T-helper 17 cell (primary cell): ENCODE measurements at places on chromosomes 7 and 10. TPM values are rescaled to one million over a fixed set of nuclear protein-coding genes. Genes with fewer than 3 reads are reported as not detected.

DNA sequence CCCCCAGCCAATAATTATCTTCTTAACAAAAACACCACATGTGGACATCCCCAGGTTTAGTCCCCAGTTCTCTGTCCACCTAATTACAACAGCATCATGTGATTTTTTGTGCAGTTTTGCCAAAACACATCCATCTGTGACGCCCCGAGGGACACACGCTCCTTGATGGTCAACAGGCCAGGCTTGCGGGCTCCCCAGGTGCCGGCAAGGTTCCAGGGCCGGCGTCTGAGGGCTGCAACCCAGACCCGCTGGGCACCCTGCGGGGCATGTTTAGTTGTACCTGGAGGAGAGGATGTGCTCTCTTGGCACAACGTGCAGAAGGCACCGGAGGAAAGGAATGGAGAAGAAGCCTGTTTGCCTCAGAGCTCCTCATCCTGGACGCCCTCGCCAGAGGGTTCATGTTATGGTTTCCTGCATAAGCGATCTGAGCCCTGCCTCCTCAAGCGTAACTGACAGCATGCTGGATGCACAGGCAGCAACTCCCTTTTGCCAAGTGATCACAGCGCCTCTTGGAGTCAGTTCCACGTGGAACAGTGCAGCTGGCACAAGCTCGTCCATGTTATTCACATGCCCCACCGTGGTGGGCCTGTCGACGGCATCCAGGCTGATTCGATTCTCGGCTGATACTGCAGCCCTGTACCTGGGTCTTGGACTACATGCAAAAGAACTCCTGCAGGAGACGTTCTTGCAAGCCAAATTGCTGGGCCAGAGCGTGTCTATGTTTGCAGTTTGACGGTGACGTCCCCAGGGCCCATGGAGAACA lies 41.6 kb downstream of the JAKMIP3 start:
- DNase-seq, result no peak

The OR2A7 gene
- 6.5 TPM for total RNA-seq

- DNase-seq, result no peak
Measured at GRCh38 chr10:78614267-78614666, 454.5 kb upstream of the ZMIZ1 start.

GRCh38 chr10:132065491-132066105 lies at the start of gene JAKMIP3:
Gene JAKMIP3 (plus strand): TSS chr10:132065946. CDS start chr10:132104809, 38,863 bp downstream.
- no peak for DNase-seq

DNA sequence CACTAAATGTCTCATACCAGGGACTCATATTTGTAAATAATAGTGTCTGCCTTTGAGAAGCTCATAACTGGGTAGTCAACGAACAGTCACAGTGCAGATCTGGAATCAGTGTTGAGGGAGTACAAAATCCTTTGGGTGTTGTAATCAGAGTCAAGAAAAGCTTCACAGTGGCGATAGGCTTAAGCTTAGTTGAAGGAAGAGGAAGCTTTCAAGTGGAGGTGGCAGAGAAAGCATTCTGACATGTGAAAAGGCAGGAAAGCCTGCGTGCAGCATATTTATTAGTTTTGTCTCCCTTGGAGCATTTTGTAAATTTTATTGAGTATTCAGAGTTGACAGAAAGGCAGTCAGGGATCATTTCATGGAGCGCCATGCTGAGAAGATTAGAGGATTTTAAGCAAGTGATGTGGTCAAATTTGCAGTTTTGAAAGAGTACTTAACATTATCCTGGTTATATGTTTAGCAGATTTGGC lies 104.9 kb downstream of the ADK start:
- no peak for DNase-seq
